ENCODE measurements at places on chromosomes 12 and 14. TPM values are rescaled to one million over a fixed set of nuclear protein-coding genes. Genes with fewer than 3 reads are reported as not detected.

The CARMIL3 gene
- total RNA-seq: 1.5 TPM

The DCAF4 gene
- total RNA-seq: 5.9 TPM

The RASSF8 gene
- 63.1 TPM for total RNA-seq

The SDS gene
- not detected for total RNA-seq

The TAS2R13 gene
- 14.3 TPM for total RNA-seq

The ESR2 gene
- 1.7 TPM for total RNA-seq

The GLT8D2 gene
- total RNA-seq: 101 TPM

The CLMN gene
- 11.1 TPM for total RNA-seq

The CYP46A1 gene
- total RNA-seq: 2.7 TPM

The SPTB gene
- total RNA-seq: 6.8 TPM

The CLEC6A gene
- total RNA-seq: not detected

The BICDL1 gene
- 2.4 TPM for total RNA-seq

The OAS1 gene
- 28.9 TPM for total RNA-seq

The RNASE3 gene
- not detected for total RNA-seq

The TROAP gene
- total RNA-seq: 10.4 TPM

The LHX5 gene
- total RNA-seq: not detected

The CCDC198 gene
- total RNA-seq: 2.0 TPM

Measured in urinary bladder (tissue), 4 donors.